ENCODE measurements at places on chromosomes 6 and 20.

- no peak for DNase-seq
Observed at GRCh38 chr6:11015102-11015501, 29.0 kb downstream of the ELOVL2 start.

DNA sequence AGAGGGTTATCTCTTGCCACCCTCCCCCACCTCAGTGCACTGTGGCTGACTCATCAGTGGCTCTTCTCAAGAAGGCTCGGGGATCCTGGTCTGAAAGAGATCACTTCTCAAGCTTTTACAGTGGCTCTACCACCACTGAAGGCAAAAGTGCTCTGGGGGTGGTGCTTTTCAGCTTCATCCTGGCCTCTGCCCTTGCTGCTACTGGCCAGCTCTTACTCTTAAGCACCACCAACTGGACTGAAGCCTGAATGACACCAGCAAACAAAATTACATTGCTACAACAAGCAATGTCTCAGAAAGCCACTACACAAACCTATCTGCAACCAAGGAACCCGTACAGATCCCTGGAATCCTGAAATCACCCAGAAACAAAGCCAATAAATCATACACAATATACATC, 402.1 kb downstream of the EPHA7 start:
- DNase-seq: no peak

DNA sequence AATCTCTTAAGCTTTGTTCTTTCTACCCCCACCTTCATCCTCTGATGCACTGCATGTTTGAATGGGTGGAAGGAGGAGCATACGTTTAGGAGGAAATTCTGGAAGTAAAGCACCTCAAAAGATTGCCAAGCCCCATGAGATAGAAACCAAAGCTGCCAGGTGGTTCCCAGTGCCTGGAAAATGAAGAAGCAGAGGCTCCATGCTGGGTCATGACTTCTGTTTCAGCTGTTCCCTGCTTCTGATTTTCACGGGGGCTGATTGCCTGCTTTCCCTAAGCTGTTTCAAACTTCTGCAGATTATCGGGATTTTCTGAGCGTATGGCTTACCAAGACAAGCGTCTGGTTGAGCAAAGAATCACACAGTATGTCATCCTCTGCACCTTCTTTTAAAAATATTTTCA, 87.5 kb upstream of the SYNDIG1 start:
- DNase-seq: no peak

DNA sequence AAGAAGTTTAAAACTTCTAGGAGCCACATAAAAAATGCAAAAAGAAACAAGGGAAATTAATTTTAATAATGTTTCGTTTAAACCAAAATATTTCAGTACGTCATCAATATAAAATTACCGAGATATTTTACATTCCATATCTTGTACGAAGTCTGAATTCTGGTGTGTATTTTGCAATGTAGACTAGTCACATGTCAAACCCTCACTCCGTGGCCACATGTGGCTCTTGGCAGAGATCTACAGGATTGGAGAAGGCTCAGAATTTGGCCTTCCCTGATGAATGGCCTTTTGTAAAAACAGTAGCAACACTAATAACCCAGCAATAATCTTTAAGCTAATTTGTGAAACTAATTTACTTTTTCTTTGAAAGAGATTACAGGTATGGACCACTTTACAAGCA, 217.1 kb downstream of the PRL start:
- no peak for DNase-seq

- DNase-seq: peak; percentile 3
Observed at GRCh38 chr6:40912158-40912946, 126.7 kb downstream of the UNC5CL start.

GRCh38 chr6:120945905-120946594, 388.2 kb downstream of the TBC1D32 start:
- no peak for DNase-seq

GRCh38 chr6:82738773-82739172, 326.9 kb downstream of the UBE3D start:
- no peak for DNase-seq

GRCh38 chr6:45455408-45455807, 77.7 kb upstream of the SUPT3H start:
- DNase-seq: no peak

GRCh38 chr6:158643836-158644230, 710 bp downstream of the DYNLT1 start:
- no peak for DNase-seq

DNA sequence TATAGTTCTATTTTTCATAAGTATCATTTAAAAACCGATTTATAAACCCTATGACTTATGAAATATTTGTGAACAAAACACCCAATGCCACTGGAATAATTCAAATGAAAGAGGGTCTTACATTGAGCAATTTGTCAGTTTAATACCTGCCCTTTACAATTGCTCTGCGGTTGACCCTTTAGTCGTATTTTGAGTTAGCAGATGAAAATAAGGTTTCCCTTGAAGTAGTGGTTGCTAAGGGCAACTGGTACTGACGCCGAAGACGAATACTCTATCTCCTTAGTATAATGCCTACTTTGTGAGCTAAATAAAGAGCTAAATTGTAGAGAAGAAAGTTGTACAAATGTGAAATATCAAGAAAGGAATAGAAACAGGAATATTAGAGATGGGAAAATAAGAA, 69.4 kb downstream of the KCNQ5 start:
- no peak for DNase-seq

DNA sequence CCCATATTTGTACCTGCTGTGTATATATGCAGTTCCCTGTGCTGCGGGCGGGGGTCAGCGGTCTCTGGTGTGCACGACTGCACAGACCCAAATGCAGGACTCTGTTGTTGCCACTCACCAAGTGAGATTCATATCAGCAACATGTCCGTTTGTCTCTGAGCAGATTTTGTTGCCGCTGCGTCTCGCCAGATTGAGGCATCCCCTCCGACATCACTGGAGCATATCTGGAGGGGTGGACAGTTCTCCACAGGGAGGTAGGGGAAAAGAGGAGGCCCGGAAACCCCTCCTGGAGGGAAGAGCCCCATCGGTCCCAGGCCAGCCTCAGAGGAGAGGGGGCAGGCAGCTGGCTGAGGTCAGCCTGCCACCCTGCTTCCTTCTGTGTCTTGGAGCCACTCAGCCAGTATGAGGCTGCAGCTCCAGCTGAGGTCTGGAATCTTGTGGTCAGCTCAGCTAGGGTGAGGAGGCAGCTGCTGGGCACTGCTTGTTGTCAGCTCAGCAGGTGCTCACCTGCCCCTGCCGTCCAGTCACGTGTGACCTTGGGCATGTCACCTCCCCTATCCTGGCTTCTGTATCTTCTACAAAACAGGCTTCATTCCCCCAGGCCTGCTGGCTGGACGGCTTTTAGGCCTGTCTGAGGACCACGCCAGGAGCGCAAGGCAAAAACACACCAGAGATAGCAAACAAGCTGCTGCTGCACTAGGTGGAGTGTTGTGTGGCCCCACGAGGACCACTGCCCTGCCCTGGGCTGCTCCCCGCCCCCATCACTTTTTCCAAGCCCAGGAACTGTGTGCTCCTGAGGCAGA, 47.1 kb downstream of the HNF4A start:
- no peak for DNase-seq

DNA sequence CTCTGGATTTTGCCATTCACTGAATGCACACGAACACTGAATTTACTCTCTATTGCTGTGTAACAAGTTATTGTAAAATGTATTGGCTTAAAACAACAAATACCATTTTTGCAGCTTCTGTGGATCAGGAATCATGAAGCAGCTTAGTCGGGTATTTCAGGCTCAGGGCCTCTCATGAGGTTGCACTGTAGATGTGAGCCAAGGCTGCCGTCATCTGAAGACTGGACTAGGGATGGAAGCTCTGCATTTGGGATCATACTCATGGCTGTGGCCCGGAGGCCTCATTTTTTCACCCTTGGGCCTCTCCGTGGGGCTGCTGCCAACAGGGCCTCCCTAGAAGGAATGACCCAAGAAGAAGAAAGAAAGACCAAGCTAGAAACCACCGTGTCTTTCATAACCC, 492.4 kb upstream of the CDH4 start:
- no peak for DNase-seq

- DNase-seq: no peak
Observed at GRCh38 chr6:17419189-17419575, 25.8 kb downstream of the CAP2 start.

- no peak for DNase-seq
Observed at GRCh38 chr20:10060226-10060625, 25.4 kb downstream of the ANKEF1 start.

DNA sequence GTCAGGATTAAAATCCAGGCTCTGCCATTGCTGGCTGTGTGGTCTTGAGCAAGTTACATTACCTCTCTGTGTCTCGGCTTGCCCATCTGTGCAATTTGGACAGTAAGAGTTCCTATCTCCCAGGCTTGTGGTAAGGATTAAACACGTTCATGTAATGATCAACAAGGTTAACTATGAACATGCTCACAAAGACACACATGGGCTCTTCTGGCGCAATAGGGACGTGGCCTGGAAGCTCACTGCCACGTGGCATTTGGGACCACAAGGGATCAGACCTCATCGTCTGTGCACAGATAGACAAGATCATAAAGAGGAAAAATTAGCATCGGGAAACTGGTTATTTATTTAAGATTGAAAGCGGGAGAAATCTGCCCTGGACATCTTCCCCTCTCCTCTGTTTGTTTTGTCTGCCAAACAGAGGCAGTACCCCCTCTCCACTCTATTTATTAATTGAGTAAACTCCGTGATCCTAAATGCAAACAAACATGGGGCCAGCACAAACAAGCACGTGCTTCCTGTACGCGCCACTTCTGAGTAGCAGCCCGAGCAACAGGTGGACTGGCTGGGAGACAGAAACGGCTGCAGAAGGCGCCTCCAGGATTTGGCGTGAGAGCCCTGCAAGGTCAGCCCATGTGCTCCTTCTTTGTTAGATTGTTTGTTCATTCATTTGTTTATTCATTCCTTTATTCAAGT, 95.0 kb downstream of the CDH26 start:
- no peak for DNase-seq

- DNase-seq: no peak
Observed at GRCh38 chr6:154614101-154614500, 103.6 kb upstream of the CNKSR3 start.

- DNase-seq: no peak
Observed at GRCh38 chr20:54084727-54085388, 14.5 kb upstream of the BCAS1 start.

DNA sequence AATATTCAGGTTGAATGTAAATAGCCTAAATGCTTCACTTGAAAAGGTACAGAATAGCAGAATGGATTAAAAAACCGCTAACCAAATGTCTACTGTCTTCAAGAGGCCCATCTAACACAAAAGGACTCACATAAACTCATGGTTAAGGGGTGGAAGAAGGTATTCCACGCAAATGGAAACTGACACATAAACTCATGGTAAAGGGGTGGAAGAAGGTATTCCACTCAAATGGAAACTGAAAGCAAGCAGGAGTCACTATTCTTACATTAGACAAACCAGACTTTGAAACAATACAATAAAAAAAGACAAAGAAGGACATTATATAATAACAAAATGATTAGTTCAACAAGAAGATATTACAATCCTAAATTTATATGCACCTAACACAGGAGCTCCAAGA, 38.3 kb upstream of the PKIB start:
- no peak for DNase-seq

DNA sequence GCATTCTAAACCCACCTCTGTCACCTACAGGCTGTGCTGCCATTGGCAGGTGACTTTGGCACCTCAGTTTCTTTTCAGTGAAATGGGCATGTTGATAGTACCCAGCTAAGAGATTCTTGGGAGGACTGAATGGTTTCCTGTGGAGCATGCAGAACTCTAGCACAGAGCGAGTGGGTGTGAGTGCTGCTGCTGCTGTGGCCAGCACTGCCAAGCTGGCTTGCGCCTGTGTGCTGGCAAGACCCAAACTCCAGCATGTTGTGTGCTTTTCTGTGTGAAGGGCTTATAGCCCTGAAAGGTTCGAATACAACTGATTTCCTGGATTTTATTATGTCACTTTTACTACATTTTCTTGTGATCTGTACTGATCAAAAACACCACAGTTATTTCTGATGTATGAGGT, 78.1 kb upstream of the KIF25 start:
- no peak for DNase-seq

GRCh38 chr6:140970485-140970884, 1162.2 kb upstream of the GJE1 start:
- no peak for DNase-seq

DNA sequence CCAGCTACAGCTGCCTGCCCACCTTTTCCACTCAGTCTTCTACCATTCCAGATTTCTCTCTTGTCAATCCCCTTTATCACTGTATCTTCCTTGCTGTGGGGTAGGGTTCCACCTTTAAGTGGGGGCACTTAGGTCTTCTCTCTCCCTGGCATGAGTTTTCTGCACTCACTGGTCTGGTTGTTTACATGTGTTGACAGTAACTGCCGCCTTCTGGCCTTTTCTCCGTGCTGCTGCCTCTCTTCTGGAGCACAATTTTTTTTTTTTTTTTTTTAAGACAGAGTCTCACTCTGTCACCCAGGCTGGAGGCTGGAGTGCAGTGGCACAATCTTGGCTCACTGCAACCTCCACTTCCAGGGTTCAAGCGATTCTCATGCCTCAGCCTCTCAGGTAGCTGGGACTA, 12.0 kb downstream of the RNF114 start:
- no peak for DNase-seq

DNA sequence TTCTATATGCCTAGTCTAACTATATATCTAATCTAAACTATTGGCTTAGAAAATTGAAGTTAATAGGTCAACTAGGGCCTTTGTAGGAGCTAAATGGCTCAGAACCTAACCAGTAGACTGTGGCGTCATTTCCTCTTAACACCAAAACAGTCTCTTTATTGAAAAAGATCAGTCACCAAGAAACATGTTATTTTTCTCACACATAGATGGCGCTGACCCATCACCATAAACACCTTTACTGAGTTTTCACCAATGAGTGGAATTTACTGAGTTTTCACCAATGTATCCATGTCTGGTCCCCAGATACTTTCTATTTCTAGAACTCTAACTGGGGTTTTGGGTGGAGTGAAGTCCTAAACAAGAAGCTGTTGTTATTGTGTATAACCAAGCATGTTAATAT, 636.0 kb downstream of the BCKDHB start:
- no peak for DNase-seq

DNA sequence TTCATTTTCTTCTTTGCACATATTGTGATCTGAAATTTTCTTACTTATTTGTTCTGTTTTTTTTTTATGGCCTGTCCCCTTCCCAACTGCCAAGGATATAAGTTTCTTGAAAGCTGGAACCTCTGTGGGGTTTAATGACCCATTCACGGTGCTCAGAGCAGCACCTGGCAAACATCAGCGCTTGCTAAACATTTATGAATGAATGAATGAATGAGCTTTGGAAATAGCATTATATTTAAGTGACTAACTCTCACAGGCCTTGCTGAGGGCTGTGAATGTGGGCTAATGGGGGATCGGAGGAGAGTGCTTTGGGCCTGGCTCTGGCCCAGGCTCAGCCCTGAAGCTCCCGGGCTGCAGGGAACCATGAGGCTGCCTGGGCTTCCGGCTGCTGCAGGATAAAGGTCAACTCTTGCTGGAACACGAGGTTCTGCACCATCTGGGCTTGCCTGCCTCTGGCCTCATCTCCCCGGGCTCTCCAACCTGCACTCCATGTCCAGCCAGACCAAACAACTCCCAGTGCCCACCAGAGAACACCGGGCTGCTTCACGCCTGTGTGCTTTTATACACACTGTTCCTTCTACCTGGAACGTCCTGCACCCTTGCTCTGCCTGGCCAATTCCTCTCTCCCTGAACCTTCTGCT, 14.6 kb upstream of the ARMC12 start:
- no peak for DNase-seq

All from stimulated activated CD8-positive, alpha-beta memory T cell treated with anti-CD3 and anti-CD28 coated beads, Interleukin-7, amount 100 ng/mL, for 48 hours (primary cell).